Frontal cortex (tissue), 4 donors: ENCODE measurements at places on chromosomes 5 and 9. TPM values are rescaled to one million over a fixed set of nuclear protein-coding genes. Genes with fewer than 3 reads are reported as not detected.
A peak's percentile ranks its signal among the peaks of the same experiment; 100 is the strongest.

DNA sequence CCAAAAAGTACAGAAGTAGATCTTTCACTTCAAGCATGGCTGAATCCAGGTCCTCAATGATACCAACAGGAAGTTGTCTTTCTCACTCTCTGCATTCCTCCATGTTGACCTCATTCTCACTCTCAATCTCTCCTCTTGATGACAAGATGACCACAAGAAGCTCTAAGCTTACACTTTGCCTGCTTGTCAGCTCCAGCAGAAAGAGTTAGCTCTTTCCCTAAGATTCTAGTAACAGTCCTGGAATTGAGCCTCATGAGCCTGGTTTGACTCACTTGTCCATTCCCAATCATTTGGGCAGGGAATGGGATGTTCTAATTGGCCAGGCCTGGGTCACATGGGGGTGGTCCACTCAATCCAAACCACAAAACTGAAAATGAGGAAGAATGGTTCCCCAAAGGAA is 3.3 kb upstream of the CLTA start:
- no peak for DNase-seq

- peak; percentile 54 for DNase-seq
Observed at GRCh38 chr9:14993061-14993800, 83.0 kb upstream of the FREM1 start.

- DNase-seq: no peak
Observed at GRCh38 chr9:121305269-121305994, 37.5 kb downstream of the GSN start.

- DNase-seq: no peak
Observed at GRCh38 chr9:112795921-112796320, 45.4 kb downstream of the SNX30 start.

IRX4 gene
- not detected for total RNA-seq
